ENCODE measurements at places on chromosomes 2 and 18. TPM values are rescaled to one million over a fixed set of nuclear protein-coding genes. Genes with fewer than 3 reads are reported as not detected.

- no peak for DNase-seq
Measured at GRCh38 chr2:181367411-181367810, 89.8 kb upstream of the ITGA4 start.

DNA sequence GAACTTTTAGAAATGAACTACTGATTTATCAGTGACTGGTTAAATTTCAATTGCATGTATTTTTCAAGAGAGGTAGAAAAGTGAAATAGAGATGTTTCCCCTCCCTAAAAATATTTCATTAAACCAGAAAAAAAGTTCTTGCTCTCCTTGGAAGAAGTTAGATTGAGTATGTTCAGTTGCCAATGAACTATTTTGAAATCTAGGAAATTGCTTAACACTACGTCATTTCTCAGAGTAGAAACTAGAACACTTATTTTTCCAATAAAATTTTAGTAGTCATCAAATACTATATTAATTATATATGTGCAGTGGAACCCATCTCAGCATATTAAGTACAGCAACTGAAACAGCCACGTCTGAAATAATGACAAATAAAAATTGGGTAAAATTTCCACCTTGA, 51.8 kb upstream of the STAT1 start:
- DNase-seq = no peak

MC5R gene
- not detected for total RNA-seq

GPR45 gene
- total RNA-seq = not detected

- no peak for DNase-seq
Measured at GRCh38 chr18:13791181-13791580, 32.8 kb upstream of the MC5R start.

GRP gene
- total RNA-seq = not detected

GRCh38 chr2:71783815-71784214, 330.5 kb downstream of the DYSF start:
- DNase-seq = no peak

NAB1 gene
- 28.1 TPM for total RNA-seq

- DNase-seq = no peak
Measured at GRCh38 chr2:96899413-96899741, 29.5 kb upstream of the SEMA4C start.

- DNase-seq = no peak
Measured at GRCh38 chr2:99348173-99348572, 11.0 kb downstream of the EIF5B start.
